ENCODE measurements at places on chromosomes 11 and 22. TPM values are rescaled to one million over a fixed set of nuclear protein-coding genes. Genes with fewer than 3 reads are reported as not detected.

PDGFB gene
- total RNA-seq = not detected

TCIRG1 gene
- 42.1 TPM for total RNA-seq

IGF2 gene
- 0.17 TPM for total RNA-seq

WDR74 gene
- 85.3 TPM for total RNA-seq

SLC5A4 gene
- total RNA-seq = not detected

HSD17B12 gene
- total RNA-seq = 122 TPM

APOA4 gene
- not detected for total RNA-seq

PPFIA1 gene
- 43.1 TPM for total RNA-seq

APOL4 gene
- total RNA-seq = 2.0 TPM

TMEM86A gene
- 0.83 TPM for total RNA-seq

C22orf31 gene
- 0.17 TPM for total RNA-seq

CALCA gene
- total RNA-seq = not detected

LARGE1 gene
- 15.2 TPM for total RNA-seq

All from fibroblast of lung (primary cell).